Activated CD4-positive, CD25-positive, alpha-beta regulatory T cell treated with anti-CD3 and anti-CD28 coated beads, Interleukin-2, amount 50 U/mL, for 16 hours (primary cell): ENCODE measurements at places on chromosomes 6 and 20.

DNA sequence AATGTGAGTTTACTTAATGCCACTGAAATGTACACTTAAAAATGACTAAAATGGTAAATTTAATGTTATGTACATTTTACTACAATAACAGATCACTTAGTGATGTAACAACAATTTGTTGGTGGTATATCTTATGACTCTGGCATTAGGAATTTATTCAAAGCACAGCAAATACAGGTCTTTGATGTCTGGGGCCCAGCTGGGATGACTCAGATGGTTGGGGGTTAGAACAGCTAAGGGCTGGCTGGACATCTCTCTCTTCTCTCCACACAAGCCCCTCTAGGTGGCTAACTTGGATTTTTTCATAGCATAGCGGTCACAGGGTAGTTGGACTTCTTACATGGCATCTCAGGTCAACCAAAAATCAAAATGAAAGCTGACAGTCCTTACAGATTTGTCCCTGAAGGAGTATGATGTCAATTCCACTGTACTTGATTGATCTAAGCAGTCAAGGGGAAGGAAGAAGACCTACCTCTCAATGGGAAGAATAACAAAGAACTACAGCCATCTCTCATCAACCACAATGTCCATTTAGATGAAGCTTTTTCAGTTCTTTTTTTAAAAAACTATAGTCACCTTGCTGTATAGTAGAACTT lies 37.5 kb upstream of the LCA5 start:
- DNase-seq = no peak

GRCh38 chr6:48475275-48475674 lies 364.3 kb upstream of the PTCHD4 start:
- DNase-seq = no peak

- DNase-seq = no peak
Observed at GRCh38 chr6:3176562-3177355, 19.4 kb upstream of the TUBB2A start.

DNA sequence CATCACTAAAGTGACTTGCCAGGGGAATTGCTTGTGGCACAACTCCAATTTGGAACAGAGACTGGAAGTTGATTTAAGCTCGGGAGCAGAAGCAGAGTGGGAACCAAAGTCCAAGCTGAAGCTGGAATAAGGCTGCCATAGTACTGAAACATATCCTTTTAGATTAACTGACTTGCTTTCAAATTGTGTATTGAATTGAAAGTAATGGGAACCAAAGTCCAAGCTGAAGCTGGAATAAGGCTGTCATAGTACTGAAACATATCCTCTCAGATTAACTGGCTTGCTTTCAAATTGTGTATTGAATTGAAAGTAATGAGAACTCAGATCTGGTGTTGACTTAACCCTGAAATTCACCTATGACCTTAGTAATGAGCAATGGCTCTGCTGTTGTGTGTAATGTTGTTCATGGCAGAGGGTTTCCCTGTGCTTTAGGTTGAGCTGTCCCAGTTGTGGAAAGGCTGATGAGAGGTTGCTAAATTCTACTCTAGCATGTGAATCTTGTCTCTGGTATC lies 40.2 kb downstream of the CENPW start:
- DNase-seq = no peak

GRCh38 chr6:111724505-111724904 lies 118.8 kb upstream of the TRAF3IP2 start:
- DNase-seq = no peak

GRCh38 chr20:57958050-57958420 lies 248.2 kb upstream of the PMEPA1 start:
- no peak for DNase-seq

DNA sequence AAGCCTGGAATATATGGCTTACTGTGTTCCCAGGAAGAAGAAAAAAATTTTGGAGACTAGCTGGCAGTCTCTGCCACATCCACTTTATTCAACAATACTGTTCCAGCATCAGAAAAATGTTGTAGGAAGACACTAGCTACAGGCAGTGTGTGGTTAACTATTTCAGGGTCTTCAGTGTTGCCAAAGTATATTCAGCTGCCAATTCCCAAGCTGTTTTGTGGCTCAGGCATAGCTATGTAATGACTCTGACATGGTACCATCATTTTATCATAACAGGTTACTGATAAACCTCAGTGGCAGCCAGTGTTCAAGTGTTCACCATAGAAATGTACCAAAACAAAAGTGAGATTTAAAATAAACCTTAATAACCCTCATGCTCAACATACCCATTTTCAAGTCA lies 503.1 kb downstream of the ADGRB3 start:
- no peak for DNase-seq

GRCh38 chr6:34235307-34236130 lies 1.2 kb upstream of the HMGA1 start:
- DNase-seq = no peak

- DNase-seq = no peak
Observed at GRCh38 chr6:33729059-33729458, 17.6 kb upstream of the UQCC2 start.

DNA sequence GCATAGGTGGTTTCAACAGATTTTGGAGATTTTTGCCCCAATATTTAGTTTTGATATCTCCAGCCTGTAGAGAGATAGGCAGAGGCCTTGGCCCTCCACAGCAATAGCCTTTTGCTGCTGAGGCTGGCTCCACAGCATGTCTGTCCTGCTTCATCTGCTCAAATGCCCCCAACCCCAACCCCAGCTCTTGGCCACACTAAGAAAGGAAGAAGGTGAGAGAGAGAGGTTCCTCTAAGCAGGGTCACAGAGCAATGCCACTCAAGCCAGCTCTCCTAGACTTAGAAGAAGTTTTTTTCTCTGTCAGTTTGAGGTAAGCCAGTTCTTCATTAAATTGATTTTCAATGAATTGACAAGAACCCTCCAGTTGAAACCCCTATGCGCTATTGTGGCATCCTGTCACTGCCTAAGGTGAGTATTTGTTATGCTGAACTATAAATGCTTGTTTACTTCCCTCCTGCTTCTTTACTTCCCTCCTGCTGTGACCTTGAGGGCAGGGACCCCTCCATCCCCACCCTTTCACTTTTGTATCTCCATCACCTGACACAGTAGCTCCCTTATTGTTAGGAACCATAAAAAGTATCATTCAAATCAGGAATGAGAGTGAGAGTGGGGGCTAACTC lies 366.2 kb upstream of the CNR1 start:
- DNase-seq = no peak

DNA sequence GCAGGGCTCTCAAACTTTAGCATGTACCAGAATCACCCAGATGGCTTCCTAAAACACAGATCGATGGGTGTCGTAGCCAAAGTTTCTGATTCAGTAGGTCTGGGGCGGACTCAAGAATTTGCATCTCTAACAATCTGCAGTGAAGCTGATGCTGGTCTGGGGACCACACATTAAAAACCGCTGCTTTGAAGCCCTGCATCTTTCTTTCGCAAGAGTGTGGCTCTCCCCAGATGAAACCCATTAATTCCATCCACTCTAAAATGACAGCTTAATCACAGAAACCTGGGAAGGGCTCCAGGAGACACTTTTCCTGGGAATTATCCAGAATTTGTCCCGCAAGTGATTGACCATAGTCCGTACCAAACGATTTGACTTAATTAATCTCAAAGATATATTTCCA lies 319.8 kb upstream of the PLCB4 start:
- no peak for DNase-seq

DNA sequence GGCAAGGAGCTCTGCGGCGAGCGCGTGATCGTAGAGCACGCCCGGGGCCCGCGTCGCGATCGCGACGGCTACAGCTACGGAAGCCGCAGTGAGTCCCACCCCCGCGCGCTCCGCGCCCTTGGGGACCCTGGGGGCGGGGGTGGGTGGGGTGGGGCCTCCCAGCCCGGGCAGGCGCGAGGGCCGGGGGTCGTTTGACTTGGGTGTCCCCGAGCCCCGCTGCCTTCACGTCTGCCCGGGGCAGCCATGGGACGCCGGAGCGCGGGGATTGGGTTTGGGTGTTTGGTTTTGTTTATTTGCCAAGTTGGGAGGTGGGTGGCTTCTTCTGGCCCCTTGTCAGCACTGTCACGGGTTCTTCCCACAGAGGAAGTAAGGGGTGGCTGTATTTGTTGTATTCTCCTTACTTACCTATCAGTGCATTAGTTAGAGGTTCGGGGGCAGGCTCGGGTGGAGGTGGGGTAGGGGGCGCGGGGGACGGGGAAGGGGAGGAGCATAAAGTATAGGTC lies 777 bp downstream of the SRSF6 start:
- no peak for DNase-seq

DNA sequence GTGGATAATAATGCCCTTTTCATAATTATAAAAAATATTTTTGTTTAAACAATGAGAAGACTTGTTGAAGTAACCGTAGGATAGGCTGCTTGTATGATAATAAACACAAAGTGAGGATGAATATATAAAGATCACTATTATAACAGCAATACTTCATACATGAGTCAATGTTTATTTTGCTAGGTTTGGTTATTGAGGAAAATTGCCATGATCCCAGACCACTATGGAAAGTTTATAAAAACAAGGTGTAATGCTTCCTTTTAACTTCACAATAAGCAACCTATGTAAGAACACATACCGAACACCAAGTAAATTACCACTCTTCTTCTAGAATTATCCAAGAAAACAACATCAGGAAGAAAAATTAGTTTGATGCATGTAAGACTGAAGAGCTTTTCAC lies 495.3 kb upstream of the RNF217 start:
- DNase-seq = no peak

- no peak for DNase-seq
Observed at GRCh38 chr20:3763671-3764601, 3.6 kb downstream of the ADISSP start.

DNA sequence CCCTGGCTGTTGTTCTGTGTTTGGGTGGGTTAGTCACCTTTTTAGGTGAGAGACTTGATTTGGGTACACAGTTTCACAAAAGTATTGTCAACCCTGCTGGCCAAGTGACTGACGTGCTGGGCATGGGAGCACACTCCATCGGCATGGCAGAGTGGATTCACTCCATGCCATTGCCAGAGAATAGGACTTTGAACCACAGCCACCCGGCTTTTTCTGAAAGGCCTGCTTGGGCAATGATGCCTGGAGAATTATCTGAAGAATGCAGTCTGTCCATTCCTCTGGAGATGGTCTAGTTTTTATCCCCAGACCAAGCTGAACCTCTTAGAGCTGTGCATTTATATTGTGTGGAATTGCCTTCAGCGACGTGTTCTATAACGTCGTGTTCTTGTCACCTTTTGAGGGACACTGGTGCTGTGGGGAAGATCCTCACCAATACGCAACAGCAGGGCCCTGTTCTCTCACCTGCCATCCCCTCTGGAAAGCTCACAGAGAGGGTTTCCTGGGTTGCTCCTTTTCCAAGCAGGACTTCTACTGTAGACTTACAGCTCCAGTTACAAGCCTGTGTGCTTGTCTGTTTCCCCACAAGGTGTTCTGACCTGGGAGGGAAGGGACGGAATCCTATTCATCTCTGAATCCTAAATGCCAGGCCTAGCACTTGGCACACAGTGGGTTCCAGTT lies 183.4 kb upstream of the AKAP12 start:
- DNase-seq = no peak

DNA sequence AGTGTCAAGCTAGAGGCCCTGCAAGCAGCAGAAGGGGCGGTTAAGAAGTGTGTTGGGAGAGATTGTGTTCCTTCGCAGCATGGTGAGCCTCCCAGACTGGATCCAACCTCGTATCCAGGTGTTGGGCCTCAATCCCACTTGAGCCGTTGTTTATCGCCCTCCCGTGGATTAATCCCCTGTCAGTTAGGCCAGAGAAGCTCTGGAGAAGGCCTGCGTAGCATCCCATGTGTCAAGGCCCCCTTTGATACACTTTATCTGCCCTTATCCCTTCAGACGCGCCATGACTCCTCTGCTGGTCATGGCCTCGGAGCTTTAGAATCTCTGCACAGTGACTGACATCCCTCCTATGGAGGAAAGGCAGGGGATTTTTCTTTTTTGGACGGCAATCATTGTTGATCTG lies 181.0 kb downstream of the ZFP64 start:
- DNase-seq = no peak

- no peak for DNase-seq
Observed at GRCh38 chr6:54097753-54098152, 13.5 kb upstream of the MLIP start.

DNA sequence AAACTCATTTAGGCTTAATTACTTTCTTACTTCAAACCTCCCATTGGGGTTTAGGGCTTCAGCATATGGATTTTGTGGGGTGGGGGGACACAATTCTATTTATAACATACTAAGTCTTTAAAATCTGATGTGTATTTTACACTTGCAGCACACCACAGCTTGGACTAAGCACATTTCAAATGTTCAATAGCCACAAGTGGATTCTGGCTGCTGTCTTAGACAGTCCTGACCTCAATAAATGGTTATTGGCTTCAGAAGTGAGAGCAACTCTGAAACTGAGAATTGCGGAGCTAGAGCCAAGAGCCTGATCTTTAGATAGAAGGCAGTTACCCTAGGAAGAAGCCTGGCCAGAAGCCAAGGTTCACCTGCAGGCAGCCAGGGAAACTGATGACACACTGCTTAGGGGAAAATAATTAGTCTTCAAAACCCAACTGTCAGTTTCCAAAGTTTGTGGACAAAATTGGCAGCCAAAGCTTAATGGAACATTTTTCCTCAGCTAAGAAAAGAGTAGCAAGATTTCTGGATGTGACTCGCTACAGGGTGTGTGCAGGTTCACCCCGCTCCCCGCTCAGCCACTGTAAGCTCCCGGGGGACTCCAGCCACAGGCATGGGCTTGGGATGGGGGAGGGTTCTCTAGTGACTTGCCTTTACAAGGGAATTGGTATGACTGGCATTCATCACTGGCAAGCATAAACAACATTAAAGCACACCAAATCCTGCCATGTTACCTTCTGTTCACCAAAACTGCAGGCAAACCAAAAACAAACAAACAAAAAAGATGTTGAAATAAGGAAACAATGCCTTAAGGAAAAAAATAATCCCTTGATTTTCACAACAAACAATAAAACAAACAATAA lies 219.8 kb downstream of the TFAP2A start:
- no peak for DNase-seq
